Stimulated activated CD8-positive, alpha-beta memory T cell treated with anti-CD3 and anti-CD28 coated beads, Interleukin-4, amount 100 ng/mL, for 1 hour (primary cell): ENCODE measurements at places on chromosomes 16 and 17.

- no peak for DNase-seq
Observed at GRCh38 chr16:82700541-82701235, 73.9 kb downstream of the CDH13 start.

DNA sequence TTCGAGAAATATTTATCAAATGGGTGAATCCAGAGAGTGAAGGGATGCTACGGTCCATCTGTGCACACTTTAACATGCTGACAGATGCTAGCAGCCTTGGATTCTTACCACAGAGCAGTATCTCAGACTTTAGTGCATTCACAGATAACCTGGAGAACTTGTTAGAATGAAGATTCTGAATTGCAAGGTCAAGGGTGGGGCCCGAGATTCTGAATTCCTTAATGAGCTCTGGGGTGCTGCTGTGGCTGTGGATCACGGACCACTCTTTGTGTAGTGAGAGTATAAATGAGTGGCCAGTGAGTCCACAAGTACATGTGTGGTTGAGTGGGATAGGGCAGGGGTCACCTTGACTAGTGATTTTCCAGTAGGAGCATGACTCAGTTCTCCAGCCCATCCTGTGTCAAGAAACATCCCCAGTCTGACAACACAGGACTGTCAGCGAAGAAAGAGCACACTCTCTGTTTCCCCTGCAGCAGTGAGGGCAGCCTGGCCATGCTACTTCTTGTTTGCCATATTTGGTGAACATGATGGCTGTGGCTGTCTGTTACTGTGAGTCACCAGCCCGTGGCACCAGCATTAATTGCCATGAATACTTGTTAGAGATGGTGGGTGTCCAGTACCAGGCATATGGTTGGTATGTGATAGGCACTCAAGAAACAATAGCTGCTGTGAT is 13.0 kb upstream of the SALL1 start:
- DNase-seq: no peak

- no peak for DNase-seq
Observed at GRCh38 chr17:37100231-37100630, 151.5 kb downstream of the AATF start.

GRCh38 chr16:23500212-23500861 is 10.0 kb downstream of the GGA2 start:
- DNase-seq: no peak

GRCh38 chr17:59829217-59830006 is 63.3 kb downstream of the TUBD1 start:
- DNase-seq: no peak
